SK-N-SH (cell line): ENCODE measurements at places on chromosomes 12 and 14. TPM values are rescaled to one million over a fixed set of nuclear protein-coding genes. Genes with fewer than 3 reads are reported as not detected.

Gene SLC10A1
- polyA plus RNA-seq = not detected in 2 replicates

GRCh38 chr14:89221109-89221810 is 195.8 kb downstream of the FOXN3 start:
- no peak overlapping the region for H3K4me3 ChIP-seq
- no peak overlapping the region for H3K27ac ChIP-seq
- H3K36me3 ChIP-seq = no peaks in the 10 kb centered on the region
- peaks cover 4% of the 10 kb centered on the region; the same call in 1 of the 2 replicates for H3K4me1 ChIP-seq
- no peaks in the 10 kb centered on the region for H3K27me3 ChIP-seq

Gene KRT77
- not detected in 2 replicates for polyA plus RNA-seq

Gene SYT10
- not detected in 2 replicates for polyA plus RNA-seq

DNA sequence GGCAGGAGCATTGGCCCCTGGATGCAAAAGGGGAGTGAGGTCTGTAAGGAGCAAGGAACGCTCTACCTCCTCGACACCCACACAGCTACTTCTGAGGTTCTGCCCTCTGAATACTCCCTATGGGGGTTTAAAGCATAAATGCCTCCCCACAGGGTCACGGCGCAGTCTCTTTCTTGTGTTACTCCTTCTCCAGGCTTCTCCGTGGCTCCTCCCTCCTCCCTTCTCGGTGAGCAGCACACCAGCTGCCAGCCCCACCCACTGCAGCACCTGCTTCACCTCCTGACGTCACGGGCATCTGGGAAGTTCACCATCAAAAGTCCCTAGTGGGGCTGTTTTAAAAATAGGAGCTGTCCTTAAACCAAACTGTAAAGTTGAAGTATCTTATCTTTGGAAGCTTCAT is 67.3 kb downstream of the SPTB start:
- no peak for DNase-seq
- H3K4me3 ChIP-seq = no peak overlapping the region
- no peak overlapping the region for H3K27ac ChIP-seq
- H3K27me3 ChIP-seq = no peaks in the 10 kb centered on the region
- no peaks in the 10 kb centered on the region for H3K36me3 ChIP-seq
- H3K4me1 ChIP-seq = peaks cover 5% of the 10 kb centered on the region; the same call in 1 of the 2 replicates

Gene TESPA1
- polyA plus RNA-seq = not detected in 2 replicates
